ENCODE measurements at places on chromosomes 13 and 19. TPM values are rescaled to one million over a fixed set of nuclear protein-coding genes. Genes with fewer than 3 reads are reported as not detected.

GRCh38 chr13:112061367-112062061, 5.4 kb upstream of the SOX1 start:
- no peak for DNase-seq

GRCh38 chr13:67100730-67101129, 129.4 kb downstream of the PCDH9 start:
- DNase-seq, result no peak

- DNase-seq, result no peak
Measured at GRCh38 chr13:38969187-38969586, 21.4 kb downstream of the STOML3 start.

The SPTBN4 gene
- 0.20 TPM for total RNA-seq

The FLT3LG gene
- 15.4 TPM for total RNA-seq

The MEIOSIN gene
- total RNA-seq, result not detected

GRCh38 chr13:85724546-85725432, 74.4 kb downstream of the SLITRK6 start:
- no peak for DNase-seq

- no peak for DNase-seq
Measured at GRCh38 chr19:4352701-4353121, 9.3 kb downstream of the MPND start.

- DNase-seq, result no peak
Measured at GRCh38 chr13:63156816-63157215, 1741.2 kb upstream of the PCDH20 start.

The URAD gene
- total RNA-seq, result not detected

The ANKRD24 gene
- 0.42 TPM for total RNA-seq
